ENCODE measurements at places on chromosomes 1 and 21. TPM values are rescaled to one million over a fixed set of nuclear protein-coding genes. Genes with fewer than 3 reads are reported as not detected.

The TCEA3 gene
- 9.7 TPM for total RNA-seq

The LCE3C gene
- not detected for total RNA-seq

The AMY2B gene
- 5.8 TPM for total RNA-seq

The VHLL gene
- not detected for total RNA-seq

The ZBTB8B gene
- not detected for total RNA-seq

The FAM110D gene
- not detected for total RNA-seq

The BRDT gene
- total RNA-seq: not detected

The RGSL1 gene
- not detected for total RNA-seq

The DISP3 gene
- not detected for total RNA-seq

The AIRE gene
- total RNA-seq: under 0.01 TPM

The GBP6 gene
- total RNA-seq: 0.15 TPM

The TFF3 gene
- 0.29 TPM for total RNA-seq

The HTR1D gene
- total RNA-seq: not detected

The LCE2C gene
- total RNA-seq: not detected

The RHD gene
- not detected for total RNA-seq

The CSMD2 gene
- total RNA-seq: 5.0 TPM

The PADI1 gene
- total RNA-seq: not detected

The NRDC gene
- total RNA-seq: 92.1 TPM

The CCDC17 gene
- total RNA-seq: 0.99 TPM

The LCE1B gene
- total RNA-seq: not detected

The NUP133 gene
- total RNA-seq: 54.6 TPM

The PALMD gene
- total RNA-seq: 2.0 TPM

The CA6 gene
- not detected for total RNA-seq
